ENCODE measurements at places on chromosomes 7 and 10. TPM values are rescaled to one million over a fixed set of nuclear protein-coding genes. Genes with fewer than 3 reads are reported as not detected.

GRCh38 chr10:111277661-111278060, 200.8 kb downstream of the ADRA2A start:
- DNase-seq = no peak

DNA sequence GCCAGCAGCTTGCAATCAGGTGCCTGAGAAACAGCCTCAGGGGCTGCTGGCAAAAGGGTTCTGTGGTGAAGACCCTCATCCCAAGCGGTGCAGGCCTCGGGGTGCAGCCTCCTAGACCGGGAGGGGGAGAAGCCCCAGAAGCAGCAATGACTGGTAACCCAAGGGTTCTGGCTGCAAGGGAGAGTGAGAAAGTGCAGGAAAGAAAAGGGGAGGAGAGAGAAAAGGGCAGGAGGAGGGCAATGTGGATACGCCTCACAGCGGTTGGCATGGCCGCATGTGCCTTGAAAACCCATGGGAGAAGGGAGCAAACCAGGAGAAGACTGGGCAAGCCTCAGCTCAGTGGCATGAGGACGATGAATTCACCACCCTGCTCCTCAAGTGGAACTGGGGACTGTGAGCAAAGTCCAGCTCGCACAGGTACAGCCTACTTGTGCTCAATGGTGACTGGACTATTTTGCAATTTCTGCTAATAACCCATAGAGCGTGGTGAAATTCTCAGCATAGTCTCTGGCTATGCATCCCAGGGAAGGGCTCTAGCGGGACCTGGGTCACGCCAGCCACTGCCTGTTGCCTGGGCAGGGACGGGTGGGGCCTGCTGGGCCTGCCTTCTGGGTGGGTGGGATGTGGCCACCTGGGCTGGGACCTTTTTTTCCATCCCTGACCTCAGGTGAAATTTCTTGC, 6.2 kb downstream of the CLRN3 start:
- DNase-seq = no peak

- no peak for DNase-seq
Measured at GRCh38 chr7:130758429-130759056, 24.5 kb upstream of the KLF14 start.

Gene C7orf57
- total RNA-seq = not detected

DNA sequence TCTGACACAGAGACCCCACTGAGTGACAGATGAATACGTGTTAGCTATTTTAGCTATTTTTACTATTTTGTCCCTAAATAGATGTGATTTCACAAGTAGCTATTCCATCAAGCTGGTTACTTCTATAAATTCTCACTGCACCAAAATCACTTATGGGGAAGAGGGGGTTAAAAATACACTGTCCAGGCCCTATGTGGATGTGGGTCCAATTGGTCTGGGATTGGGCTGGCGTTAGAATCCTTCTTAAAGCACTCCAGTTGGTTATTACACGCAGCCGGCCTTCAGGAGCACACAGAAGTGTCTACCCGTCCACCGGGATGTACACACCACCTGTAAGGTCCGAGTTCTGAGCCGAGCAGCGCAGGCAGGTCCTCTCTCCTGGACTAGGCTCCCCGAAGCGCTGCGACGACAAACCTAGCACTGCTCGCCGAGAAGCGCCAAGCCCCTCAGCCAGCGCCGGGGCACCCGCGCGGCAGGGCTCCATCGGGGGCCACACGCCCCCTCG, 222.3 kb upstream of the MKLN1 start:
- no peak for DNase-seq

GRCh38 chr7:155921086-155921803, 109.0 kb upstream of the SHH start:
- no peak for DNase-seq

Gene STAMBPL1
- 3.9 TPM for total RNA-seq

DNA sequence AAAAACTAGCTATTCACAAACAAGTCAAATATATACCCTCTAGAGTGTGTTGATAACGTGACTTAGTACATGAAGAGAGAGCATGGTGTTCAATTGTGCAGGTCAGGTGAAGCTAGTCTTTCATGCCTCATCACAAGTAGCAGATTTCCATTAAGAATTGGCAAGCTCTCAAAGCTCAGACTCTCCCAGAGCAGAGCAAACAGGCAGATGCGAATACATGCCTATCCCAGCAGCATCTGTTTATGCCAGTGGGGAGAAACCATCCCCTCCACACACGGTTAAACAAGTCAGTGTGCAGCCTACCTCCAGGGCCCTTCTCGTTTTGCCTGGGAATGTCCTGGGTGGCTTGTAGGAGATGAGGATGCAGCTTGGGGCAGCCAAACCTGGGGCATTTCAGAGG, 532.5 kb upstream of the C7orf33 start:
- no peak for DNase-seq

Gene PRPS1L1
- total RNA-seq = not detected

Gene WNT16
- total RNA-seq = not detected

Gene THSD7A
- total RNA-seq = 1.6 TPM

- DNase-seq = no peak
Measured at GRCh38 chr7:157539521-157539920, 202.7 kb downstream of the DNAJB6 start.

DNA sequence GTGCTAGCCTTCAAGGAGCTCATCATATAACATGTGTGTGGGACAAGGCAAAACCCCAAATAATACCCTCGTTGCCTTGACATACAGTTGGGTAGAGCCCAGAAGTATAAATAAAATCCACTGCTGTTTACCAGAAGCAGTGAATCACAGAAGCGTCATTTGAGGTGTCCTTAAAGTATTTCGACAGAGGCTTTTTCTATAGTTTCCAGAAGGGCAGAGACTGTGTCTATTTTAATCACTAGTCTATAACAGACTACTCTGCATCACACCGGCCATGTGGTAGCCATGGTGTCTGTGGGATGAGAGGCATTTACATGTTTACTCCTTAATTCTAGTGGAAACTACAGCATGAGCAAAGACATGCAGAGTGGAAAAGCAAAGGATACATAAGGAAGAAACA, 131.3 kb downstream of the CTTNBP2 start:
- no peak for DNase-seq

- no peak for DNase-seq
Measured at GRCh38 chr10:35887685-35888084, 245.6 kb upstream of the FZD8 start.

- no peak for DNase-seq
Measured at GRCh38 chr10:34649385-34649784, 165.7 kb downstream of the PARD3 start.

GRCh38 chr10:24193330-24193729, 15.6 kb upstream of the KIAA1217 start:
- DNase-seq = no peak

GRCh38 chr7:82539969-82540368, 96.4 kb upstream of the CACNA2D1 start:
- DNase-seq = no peak

GRCh38 chr10:44422570-44423101, 37.7 kb upstream of the CXCL12 start:
- DNase-seq = no peak

Gene PSD
- total RNA-seq = 0.44 TPM

DNA sequence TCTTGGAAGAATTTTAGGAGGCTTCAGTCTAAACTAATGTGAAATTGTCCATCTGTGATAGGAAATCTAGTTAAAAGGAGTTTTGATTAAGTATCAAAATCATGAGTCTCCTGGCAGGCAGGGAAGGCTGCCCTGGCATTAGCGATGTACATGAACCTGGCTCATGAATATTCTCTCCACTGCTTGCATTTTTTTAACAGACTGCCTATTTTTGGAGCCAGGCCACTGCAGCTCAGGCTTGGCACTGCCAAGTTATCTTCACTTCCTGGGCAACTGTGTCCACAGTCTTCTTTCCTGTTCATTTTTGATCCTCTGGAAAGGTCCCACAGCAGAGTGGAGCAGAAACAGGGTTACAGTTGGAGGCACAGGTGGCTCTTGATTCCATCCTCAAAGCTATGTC, 7.0 kb downstream of the GPR26 start:
- no peak for DNase-seq

Gene CHST15
- 4.2 TPM for total RNA-seq

Gene SPDYE16
- 0.29 TPM for total RNA-seq

DNA sequence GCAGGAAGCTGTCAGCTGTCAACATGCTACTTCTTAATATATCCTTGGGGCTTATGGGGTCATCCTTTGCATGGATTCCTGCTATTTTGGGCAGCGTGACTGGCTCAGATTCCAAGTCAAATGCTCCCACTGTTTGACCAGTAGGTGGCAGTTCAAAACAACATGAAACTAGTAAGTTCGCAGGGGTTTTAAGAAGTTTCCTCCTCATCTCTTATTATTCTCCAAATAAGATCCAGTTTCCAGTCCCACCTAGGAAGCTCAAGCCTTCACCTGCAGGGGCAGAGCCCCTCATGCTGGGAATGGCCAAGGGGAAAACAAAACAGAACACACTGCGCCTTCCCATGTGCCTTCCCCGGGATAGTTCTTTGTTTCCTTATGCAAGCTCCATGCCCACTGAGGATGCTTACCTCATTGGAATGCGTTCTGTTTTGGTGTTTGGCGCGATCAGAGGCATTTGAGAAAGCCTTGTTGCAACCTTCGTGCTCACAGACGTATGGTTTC, 259.8 kb downstream of the GLI3 start:
- peak; percentile 45 for DNase-seq

- no peak for DNase-seq
Measured at GRCh38 chr10:50316174-50316573, 64.9 kb upstream of the ASAH2 start.

GRCh38 chr10:77859200-77859864, 67.2 kb downstream of the DLG5 start:
- DNase-seq = no peak

GRCh38 chr7:77824636-77825035, 26.1 kb downstream of the PHTF2 start:
- DNase-seq = no peak

DNA sequence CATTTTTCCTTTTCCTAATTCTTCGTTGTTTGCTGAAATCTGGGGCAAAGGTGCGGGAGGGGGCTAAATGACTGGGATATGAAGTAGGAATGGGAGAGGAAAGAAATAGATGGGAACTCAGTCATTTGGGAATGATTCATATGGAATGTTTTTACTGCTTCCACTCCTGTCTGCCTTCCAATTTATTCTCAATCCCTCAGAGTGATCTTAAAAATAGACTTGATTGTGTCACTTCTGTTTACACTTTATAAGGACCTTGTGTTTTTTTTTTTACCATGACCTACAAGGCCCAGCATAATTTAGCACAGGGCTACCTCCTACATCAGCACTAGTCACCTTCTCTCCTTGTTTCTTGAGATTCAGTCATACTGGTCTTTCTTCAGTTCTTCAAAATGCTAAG, 97.9 kb downstream of the PTEN start:
- no peak for DNase-seq

Gene PRKAR2B
- total RNA-seq = 30.6 TPM

DNA sequence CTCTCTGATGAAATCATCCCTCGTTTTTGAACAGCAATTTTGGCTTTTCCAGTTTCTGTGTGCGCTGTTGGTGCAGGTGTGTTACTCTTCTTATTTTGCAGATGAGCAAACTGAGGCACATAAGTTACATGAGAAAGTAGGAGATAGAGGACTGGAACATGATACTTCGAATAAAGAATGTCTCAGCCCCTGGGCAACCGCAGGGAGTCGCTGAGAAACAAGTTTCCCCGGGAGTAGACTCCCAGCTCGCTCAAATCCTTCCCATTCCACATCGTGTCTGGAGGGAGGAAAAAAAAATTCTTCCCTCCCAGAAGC, 18.0 kb downstream of the MXI1 start:
- no peak for DNase-seq

GRCh38 chr7:6160191-6160623, 112.2 kb downstream of the CYTH3 start:
- DNase-seq = peak; percentile 78

GRCh38 chr7:81604808-81605174, 165.1 kb downstream of the HGF start:
- DNase-seq = no peak
